MCF 10A (cell line): ENCODE measurements at places on chromosomes 7 and 10.
A peak's percentile ranks its signal among the peaks of the same experiment; 100 is the strongest.

GRCh38 chr7:103445228-103446048 is 569 bp downstream of the SLC26A5 start:
- no peak for DNase-seq

- DNase-seq: no peak
Measured at GRCh38 chr10:126538439-126539135, 131.9 kb downstream of the C10orf90 start.

- DNase-seq: peak; percentile 83
Measured at GRCh38 chr10:93462881-93463280, 19.3 kb downstream of the MYOF start.

GRCh38 chr7:68929781-68930261 is 668.5 kb upstream of the AUTS2 start:
- no peak for DNase-seq

GRCh38 chr7:116859323-116859722 is 3.1 kb upstream of the CAPZA2 start:
- peak; percentile 67 for DNase-seq

DNA sequence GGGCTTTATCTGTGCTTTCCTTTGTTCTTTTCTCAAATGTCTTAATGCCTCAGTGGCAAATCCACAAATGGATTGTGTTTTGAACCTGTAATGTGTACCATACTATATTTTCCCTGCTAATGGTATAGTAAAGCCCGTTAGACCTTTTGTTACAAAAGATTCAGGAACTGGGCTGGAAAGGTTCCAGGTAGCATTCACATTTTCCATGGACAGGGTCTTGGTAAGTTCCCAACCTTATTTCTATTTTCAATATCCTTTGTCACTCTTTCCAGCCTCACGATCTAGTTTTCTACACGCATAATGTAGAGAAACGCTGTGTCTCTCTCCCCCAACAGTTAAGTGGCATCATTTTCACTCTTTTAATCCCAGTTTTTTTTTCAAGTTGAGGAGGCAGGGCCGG is 153.0 kb downstream of the PLCE1 start:
- no peak for DNase-seq

GRCh38 chr10:110833941-110834628 is 37.6 kb upstream of the PDCD4 start:
- DNase-seq: no peak

GRCh38 chr7:158856883-158857668 is 718 bp downstream of the DYNC2I1 start:
- DNase-seq: no peak

GRCh38 chr7:94656925-94657731 is 1.2 kb upstream of the SGCE start:
- peak; percentile 38 for DNase-seq

DNA sequence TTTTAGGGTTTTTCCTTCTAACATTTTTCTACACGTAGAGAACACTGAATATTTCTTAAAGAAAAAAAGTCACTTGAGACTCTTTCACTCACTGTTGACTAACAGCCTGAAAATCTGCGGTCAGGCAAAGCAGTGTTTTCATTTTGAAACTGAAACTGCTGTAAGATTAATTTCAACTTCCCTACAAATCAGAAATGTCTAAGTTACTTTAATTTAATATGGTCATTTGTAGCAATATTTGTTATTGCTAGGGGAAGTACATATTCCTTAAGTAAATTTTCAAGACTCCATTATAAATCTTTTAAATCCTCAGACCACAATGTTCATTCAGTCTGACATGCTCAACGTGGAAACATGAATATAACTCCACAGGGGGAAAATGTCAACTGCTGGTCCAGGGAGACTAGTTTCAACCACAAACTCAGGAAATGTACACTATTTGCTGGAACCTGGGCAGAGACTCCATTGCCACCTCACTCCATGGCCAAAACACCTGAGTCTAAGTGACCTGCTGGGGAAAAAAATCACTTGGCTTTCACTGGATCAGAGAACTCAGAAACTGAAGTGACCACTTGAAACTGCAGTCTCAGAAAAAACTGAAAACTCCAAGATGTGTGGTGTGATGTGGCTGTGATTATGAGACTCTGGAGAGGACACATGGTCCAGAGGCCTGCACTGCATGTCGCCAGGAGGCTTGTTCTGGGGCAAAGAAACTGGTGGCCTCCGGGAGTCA is 161.2 kb downstream of the TAX1BP1 start:
- DNase-seq: peak; percentile 14

GRCh38 chr10:1191752-1192151 is 135.6 kb downstream of the WDR37 start:
- no peak for DNase-seq

DNA sequence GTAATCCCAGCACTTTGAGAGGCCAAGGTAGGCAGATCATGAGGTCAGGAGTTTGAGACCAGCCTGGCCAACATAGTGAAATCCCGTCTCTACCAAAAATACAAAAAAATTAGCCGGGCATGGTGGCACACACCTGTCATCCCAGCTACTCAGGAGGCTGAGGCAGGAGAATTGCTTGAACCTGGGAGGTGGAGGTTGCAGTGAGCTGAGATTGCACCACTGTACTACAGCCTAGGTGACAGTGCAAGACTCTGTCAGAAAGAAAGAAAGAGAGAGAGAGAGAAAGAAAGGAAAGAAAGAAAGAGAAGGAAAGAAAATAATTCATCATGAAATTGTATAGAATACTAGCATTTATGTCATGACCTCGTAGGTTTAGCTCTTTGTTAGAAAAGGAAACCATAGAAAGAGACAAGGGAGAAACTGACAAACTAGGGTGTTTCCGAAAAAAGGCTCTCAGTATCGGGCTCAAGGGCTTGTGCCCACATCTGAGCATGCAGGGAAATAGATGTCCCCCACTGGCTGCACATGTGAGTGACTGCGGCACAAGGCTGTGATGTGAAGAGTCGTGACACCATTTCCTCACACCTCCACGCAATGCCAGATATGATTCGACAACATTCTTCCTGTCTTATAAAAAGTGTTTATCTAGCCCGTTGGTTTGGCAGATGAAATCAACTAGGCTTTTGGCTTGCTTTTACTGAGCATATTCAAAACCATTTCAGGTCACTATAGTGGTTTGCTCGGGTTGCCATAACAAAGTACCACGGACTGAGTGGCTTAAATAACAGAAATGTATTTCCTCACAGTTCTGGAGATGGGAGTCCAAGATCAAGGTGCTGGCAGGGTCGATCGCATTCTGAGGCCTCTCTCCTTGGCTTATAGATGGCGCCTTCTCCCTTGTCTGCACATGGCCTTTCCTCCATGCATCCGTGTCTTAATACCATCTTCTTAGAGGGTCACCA is 2.0 kb downstream of the SRGN start:
- DNase-seq: no peak

DNA sequence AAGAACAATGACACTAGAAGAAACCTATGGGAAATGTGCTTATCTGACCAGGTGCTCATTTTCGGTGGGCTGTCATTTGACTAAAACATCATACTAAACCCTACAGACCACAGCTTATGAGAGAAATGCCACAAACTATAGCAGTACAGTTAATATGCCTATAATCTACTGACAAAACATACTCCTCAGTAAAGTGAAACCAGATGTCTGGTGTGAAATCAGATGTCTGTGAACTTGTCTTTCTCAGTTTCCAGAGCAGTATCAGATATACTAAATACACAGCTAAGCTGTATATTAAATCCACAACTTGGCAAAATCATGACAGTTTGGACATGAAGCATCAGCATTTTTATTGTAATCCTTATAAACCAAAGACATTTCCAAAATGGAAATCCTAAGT is 3.3 kb downstream of the IMMP2L start:
- no peak for DNase-seq

GRCh38 chr10:133391249-133391635 is 2.7 kb upstream of the MTG1 start:
- no peak for DNase-seq

- no peak for DNase-seq
Measured at GRCh38 chr10:52757773-52758172, 14.8 kb downstream of the MBL2 start.

DNA sequence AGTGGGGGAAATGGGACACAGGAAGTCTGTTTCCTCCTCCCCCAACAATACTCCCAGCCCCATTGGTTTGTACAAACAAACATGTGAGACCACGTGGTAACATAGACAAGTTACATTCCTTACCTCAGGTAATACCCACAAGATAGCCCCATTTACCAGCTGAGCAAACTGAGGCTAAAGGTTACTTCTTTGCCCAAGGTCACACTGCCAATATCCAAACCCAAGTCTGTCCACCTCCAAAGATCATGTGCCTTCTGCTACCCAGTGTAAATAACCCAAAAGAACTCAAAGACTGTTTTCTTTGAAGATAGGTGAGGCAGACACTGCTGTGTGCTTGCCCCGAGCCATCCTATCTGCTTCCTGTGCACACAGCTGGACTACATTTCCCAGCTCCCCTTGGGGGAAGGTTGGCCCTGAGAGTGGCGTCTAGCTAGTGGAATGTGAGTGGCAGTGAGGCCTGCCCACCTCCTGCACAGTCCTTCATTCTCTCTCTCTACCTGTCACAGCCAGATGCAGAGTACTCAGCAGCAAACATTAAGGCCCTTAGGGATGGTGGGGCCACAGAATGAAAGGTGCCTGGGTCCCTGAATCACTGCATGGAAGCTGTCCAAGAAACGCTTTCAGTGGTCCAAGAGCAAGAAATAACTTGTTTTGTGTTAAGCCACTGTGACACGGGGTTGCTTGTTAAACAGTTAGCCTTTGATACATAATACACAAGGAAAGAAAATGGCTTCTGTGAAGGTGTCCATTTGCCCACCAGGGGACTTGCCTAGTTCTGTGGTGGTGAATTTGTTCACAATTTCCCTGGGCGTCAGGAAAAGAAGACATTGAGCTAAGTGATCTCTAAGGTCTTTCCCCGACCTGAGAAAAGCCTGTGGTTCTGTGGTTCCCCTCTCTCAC is 257.7 kb upstream of the NFE2L3 start:
- peak; percentile 53 for DNase-seq

- no peak for DNase-seq
Measured at GRCh38 chr7:55969391-55969790, 5.0 kb downstream of the NIPSNAP2 start.

GRCh38 chr7:1466524-1467271 is 7.4 kb upstream of the MICALL2 start:
- no peak for DNase-seq

DNA sequence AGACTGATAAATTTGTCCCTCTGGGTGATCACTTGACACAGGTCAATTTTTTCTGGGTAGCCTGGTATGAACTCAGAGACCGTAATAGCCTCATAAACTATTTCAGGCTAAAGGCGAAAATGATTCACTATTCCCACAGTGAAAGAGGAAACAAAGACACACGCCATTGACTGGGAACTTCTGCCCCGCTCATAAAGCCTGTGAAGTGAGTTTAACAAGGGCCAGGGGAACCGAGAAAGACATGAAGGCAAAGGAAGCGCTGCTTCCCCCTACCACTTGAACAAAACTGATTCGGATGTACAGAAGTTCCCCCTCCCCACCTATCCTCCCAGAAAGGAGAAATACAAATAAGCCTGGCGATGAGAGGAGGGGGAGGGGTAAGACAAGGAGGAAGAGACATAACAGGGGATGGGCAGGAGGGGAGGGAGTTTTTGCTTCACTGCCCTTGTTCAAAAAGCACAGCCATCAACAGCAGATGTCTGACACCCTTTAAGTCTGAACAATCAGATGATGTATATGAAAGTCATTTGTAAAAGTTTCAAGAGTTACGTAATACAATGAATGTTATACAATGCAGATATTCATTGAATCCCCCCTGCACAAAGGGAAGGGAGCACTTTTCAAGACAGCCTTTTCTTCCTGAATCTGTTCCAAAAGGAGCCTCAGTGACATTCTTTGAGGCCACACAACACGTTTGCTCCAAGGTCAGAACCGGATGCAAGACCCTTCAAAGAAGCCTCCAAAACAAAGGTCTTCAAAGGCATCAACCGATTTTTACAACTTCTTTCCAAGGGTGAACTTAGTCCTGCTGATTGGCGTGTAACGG is 734 bp downstream of the ABCB4 start:
- DNase-seq: no peak

- no peak for DNase-seq
Measured at GRCh38 chr10:125296598-125296997, 136.2 kb upstream of the CTBP2 start.

DNA sequence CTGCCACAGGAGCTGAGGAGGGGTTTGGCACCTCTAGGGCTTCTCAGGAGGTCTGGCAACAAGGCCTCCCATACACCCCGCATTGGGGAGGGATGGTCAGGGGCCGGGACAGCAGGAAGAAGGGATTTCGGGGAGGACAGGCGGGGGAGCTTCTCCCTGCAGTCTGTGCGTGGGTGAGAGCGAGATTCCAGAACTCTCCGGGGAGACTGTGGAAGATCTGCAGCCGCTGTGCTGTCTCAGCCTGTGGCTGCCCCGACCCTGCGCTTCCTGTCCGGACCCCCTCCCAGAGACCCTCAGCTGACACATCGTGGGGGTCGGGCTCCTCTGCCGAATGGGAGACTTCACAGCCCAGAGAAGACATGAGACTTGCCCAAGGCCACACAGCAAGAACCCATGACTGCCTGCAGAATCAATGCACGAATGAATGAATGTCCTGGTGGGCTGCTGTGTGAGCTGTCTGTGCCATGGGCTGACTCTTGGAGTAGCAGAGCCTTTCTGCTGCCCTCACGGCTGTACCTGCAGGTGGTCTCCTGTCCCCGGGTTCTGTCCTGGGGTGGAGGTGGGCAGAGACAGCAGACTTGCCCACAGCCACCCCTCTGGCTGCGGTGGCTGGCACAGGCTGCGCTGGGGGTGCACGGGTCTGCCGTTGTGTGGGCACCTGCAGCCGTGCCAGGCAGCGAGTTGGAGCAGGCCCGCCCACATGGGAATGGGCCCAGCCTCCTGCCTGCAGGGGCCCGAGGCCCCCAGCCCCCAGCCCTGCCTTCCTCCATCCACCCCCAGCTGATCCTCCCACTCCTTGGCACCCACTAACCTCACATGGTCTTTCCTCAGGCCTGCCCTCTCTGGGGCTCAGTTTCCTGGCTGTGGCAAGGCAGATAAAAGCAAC is 16.3 kb upstream of the LFNG start:
- DNase-seq: no peak

- DNase-seq: peak; percentile 90
Measured at GRCh38 chr7:80826520-80827238, 92.2 kb downstream of the SEMA3C start.

DNA sequence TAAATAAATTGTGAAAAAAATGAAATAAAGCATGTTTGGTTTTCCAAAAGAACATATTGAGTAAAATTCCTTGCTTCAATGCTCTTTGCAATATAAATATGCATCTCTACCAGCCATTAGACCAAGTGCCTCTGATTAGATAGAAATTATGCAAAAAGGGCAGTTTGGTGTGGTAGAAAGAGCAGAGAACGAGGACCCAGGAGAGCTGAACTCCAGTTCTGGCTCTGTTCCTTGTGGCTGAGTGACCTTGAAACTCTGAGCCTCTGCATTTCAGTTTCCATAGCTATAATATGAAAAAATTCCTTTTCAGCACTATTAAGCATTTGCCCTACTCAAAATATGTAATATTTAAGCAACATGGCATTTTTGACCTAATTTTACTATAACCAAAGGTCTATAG is 36.5 kb downstream of the COL1A2 start:
- no peak for DNase-seq

DNA sequence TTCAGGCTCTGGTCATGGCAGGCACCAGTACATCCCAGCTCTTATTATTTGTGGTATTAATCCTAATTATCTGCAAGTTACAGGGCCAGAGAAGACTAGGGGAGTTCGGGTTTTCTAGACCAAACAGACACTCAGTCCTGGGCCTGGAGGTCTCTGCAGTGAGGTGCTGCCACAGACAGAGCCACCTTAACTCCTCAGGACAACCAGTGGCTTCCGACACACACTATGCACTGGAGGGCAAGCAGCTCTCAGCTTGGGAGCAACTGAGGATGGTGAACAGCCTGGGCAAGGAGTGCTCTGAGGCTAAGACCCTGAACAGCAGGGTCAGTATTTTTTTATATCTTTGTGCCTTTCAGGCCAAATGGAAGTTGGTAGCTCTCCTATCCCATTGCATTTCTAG is 19.0 kb downstream of the ACTA2 start:
- DNase-seq: no peak
